Left ventricle myocardium inferior (tissue), 1 donor: ENCODE measurements at places on chromosomes 5 and 9.
A peak's percentile ranks its signal among the peaks of the same experiment; 100 is the strongest.

DNA sequence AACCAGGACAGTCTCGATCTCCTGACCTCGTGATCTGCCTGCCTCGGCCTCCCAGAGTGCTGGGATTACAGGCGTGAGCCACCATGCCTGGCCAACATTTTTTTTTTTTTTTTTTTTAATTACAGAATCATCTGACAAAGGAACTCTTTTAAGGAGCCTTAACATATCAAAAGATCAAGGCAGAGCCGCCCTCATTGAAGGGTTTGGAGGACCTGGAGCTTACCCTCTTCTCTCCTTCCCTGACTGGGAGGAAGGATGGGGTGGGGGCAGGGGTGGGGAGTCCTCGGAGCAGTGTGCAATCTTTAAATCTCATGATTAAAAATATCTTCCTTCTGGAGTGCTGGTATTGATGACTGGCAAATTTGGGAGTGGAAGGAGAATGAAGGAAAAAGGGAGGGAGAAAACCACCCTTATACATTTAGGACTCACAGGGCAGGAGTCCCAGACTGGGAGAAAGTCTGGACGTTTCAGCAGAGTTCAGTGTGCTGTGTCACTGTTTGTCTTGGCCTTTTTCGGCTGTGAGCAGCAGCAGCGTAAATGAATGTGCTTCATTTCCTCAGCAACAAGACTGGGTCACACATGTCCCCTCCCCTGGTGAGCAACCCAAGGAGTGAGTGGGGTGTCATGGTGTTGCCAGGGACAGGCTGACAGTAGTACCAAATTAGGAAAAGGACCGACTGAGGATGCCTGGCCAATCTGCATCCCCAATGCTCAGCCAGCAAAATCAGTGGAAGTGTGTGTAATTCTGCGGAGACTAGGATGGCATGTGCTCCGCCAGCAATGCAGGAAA lies 115.3 kb upstream of the BNC2 start:
- no peak for DNase-seq

DNA sequence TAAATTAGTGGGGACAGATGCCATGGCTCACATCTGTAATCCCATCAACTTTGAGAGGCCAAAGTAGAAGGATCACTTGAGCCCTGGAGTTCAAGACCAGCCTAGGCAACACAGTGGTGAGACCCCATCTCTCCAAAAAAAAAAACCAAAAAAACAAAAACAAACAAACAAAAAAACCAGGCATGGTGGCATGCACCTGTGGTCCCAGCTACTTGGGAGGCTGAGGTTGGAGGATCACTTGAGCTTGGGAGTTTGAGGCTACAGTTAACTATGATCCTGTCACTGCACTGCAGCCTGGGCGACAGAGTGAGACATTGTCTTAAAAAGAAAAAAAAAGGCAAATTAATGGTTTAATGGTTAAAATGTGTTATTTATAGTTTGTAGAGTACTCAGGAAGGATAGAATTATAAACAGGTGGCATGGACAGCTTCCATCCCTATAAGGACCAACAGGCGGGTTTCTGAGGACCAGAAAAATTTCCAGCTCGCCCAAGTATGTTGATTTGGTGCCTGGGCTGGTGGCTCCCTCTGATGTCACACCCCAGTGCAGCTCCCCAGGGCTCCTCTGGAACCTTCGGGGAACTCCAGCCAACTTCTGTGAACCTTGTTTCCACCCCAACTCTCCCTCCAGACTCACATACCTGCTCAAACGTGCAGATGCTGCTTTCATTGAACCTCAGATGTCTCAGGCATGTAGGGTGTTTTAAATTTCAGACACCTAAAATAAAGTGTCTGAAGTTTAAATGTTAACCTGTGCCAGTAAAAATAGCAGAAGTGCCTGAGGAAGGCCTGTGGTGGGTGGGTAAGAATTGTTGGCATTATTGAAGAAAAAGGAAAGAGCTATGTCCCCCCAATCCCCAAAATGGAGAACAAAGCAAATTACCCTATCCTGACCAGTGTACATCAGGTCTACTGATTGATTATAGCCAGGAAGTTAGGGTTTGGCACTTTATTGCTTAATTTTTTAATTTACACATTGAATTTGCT lies 69.0 kb downstream of the TRIO start:
- no peak for DNase-seq

- no peak for DNase-seq
Observed at GRCh38 chr5:178740921-178741320, 10.5 kb upstream of the ZNF354A start.

- no peak for DNase-seq
Observed at GRCh38 chr5:150404121-150404520, 8.6 kb downstream of the CD74 start.

- no peak for DNase-seq
Observed at GRCh38 chr5:102627315-102627714, 127.8 kb upstream of the PAM start.

DNA sequence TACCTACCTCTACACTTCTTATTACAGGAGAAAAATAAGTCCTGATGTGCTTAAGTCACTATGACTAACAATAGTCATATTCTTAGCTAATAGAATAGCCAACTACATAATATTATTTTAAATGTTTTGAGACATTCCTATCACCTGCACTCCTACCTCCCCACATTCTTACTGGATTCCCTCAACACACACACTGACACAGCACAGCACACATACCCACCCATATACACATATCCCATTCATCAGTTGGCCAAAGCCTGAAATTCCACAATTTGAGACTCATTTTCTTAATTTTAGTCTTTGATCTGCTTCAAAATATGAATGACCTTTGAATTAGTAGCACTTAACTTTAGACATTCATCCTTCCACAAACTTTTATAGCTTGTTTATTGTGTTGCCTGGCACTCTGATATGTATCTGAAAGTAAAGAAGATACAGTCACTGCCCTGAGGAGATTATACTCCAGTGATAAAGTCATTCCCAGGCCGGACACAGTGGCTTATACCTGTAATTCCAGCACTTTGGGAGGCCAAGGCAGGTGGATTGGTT lies 168.3 kb upstream of the RASA1 start:
- no peak for DNase-seq

DNA sequence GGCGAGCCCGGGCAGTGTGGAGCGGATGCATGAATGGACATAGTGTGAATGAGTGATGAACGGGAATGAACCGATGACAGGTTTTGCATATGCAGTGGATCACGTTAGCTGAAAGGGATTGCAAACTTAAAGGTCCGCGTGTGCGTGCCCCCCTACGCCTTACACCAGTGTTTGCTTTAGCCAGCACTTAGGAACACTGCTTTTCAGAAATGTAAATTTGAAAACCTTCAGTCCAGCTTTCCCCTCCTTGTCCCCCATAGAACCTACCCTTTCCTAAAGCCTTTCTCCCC lies 692 bp downstream of the PSAT1 start:
- DNase-seq: no peak

DNA sequence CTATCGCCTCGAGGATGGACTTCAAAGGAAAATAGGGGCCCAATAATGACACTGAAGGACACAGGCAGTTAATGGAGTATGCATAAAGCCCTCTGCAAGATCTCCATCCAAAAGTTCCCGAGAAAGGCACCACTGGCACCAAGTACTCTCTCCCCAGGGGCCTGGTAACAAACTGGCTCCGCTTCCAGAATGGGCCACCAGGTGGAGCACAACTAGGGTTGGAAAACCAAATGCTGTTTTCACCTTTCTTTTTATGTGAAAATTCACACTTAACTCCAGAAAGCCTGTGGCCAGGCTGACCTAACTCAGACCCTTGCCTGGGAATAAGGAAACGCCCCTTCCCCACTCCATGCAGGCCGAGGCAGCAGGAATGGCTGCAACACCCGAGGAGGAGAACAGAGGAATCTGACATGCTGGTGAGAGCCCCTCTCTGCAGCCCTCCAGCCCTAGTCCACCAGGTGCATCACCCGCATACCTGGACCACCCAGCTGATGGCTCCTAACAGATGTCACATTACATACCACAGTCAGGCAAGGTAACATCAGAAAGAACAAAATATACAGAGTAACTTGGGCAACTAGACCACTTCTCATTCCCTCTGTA lies 42.8 kb downstream of the CAMSAP1 start:
- peak; percentile 68 for DNase-seq

DNA sequence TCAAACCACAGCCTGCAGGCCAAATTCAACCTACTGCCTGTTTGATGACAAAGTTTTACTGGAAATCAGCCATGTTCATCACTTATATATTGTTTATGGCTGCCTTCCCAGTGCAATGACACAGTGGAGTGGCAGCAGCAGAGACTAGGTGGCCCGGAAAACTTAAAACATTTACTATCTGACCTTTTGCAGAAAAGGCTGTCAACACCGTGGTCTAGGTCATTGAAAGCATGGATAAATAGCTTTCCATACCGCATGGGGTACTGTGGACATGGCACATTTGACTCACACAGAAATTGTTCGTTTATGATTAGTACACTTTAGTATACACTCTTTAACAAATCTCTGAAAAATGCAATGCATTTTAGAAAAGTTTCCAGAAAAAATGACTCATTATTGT lies 298.3 kb upstream of the EFNA5 start:
- DNase-seq: no peak

GRCh38 chr9:75169623-75170022 lies 81.3 kb downstream of the OSTF1 start:
- no peak for DNase-seq

DNA sequence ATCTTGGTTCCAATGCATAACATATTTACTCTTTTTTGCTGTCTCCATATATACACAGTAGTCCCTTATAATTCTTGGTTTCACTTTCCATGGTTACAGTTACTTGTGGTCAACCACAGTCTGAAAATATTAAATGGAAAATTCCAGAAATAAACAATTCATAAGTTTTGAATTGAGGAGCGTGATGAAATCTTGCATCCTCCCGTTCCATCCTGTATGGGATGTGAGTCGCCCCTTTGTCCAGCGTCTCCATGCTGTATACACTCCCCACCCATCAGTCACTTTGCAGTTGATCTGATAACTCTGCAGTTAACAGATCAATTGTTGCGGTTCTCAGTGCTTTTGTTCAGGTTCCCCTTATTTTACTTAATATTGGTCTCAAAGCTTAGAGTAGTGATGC lies 11.5 kb upstream of the FAF2 start:
- no peak for DNase-seq

- DNase-seq: no peak
Observed at GRCh38 chr9:111058166-111058565, 19.9 kb upstream of the LPAR1 start.

DNA sequence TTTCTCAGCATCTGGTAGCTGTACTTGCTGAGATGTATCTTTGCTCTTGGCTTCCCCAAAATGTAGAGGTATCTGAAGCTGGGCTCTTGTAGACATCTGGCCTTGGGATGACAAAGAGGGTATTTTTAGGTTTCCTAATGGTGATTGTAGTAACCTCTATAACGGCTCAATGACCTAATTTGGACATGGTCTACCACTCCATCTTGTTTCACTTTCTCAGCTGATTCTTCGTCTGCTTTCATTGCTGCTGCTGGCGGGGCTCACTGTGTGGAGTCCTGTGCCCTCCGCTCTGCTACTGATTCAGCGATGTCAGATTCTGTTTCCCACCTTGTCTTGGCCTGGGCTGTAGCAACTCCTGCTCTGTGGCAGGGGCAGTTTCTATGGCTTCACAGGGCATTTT lies 12.7 kb upstream of the MARCHF11 start:
- no peak for DNase-seq

- DNase-seq: no peak
Observed at GRCh38 chr9:582775-583174, 258.7 kb upstream of the DMRT1 start.

DNA sequence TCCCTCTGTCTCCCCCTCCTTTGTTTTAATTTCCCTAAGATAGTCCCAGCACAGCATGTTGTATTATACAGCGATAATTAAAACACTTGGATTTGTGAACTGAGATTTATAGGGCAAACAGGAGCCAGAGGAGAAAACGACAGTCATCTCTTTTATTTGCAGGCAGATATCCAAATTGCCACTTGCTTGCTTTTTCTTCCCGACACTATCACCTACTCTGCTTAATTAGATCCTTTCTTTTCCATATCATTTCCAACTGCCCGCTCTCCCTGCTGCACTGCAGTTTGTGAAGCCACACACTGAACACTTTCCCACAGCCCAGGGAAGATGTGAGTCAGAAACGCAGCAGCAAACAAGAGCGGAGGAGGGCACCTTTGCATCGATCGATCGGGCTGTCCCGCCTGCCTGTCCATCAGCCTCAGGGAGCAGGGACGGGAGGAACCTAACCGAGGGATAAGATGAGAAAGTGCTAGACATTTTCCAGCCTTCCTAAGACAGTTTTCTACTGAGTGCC lies 35.8 kb upstream of the SPRY4 start:
- DNase-seq: no peak

DNA sequence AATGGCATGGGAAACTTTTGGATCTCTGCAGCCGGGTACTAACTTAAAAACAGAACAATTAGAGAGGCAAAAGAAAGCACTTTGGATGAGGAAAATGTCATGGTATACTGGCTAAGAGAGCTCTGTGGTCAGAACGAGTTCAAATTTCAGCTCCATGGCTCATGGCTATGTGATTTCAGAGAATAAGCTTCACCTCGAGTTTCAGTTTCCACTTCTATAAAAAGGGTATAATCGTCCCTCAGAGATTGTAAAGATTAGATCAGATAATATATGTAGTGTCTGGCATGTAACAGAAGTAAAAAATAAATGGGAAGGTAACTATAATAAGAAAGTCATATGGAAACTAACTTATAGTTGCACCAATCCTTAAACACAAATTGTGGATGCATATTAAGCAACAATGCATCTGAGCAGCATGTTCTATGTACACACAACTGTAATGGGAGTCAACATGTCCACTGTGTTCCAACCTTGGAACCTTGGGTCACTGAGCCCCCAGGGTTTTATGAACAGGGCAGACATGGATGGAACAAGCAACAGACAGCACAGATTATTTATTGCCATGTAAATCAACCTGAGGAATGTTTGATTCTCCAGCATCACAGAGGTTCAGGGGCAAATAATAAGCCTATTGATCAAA lies 145.4 kb downstream of the MAPKAP1 start:
- no peak for DNase-seq

DNA sequence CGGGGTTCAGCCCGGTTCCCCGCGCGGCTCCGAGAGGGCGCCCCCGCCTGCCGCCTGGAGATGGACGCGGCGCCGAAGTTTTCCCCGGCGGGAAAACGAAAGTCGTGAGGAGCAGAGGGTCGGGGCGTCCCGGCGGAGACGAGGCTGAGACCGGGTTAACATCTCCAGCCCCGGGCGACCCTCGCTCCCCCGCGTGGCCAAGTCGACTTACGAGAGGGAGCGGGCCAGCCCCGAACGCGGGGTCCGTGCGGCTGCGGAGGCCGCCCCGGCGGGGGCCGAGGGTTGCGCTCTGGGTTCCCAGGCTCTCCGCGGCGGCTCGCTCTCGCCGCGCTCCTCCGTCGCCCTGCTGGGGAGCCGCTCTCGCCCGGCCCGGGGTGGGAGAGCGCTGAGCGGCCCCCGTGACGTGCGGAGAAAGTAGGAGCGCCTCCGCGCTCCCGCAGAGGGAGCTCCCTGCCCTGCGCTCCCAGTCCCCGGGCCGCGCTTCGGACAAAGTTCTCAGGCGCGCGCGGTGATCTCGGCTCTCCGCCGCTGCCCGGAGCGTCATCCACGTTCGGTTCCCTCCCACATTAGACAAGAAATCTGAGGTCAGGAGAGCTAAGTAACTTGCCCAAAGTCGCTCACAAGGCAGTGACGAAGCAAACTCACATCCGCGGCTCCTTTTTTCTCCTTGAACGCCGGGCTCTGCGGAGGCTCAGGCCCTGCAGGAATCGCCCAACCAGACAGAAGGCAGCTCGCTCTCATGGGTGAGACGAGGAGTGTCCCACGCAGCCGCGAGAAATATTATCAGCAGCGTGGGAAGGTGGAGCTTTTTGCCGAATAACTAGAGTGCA lies 1.2 kb upstream of the GCNT4 start:
- DNase-seq: peak; percentile 52
